SW480 (cell line): ENCODE measurements at places on chromosomes 2 and 18.

GRCh38 chr18:24254071-24254470 lies 115.2 kb downstream of the CABYR start:
- no peak for DNase-seq

DNA sequence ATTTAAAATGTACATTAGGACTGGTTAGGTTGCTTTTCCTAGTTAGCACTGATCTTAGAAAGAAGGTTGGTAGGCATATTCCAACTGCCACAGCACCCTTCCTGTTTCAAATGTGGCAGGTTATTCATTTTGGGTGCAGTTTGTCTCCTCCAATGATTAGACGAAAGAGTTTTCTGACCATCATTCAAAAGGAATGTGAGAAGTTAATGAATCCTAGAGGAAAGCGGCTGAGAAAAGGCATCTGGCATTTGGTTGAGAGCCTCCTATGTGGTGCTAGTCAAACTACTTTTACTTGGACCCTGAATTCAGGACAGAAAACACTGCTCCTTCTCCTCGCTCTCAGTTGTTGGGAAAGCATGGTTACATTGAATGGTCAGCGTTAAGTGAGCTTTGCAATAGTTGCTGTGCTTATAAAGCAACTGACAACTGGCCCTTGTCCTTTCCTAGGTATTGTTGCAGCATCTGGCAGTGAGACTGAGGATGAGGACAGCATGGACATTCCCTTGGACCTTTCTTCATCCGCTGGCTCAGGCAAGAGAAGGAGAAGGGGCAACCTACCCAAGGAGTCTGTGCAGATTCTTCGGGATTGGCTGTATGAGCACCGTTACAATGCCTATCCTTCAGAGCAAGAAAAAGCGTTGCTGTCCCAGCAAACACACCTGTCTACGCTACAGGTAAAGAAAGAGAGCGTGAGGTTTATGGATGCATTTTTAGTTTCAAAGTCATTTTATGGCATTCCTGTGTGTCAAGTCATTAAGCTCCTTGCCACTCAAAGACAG lies 6.1 kb downstream of the TGIF1 start:
- no peak for DNase-seq

GRCh38 chr2:236755278-236755840 lies 185.7 kb downstream of the ACKR3 start:
- no peak for DNase-seq

DNA sequence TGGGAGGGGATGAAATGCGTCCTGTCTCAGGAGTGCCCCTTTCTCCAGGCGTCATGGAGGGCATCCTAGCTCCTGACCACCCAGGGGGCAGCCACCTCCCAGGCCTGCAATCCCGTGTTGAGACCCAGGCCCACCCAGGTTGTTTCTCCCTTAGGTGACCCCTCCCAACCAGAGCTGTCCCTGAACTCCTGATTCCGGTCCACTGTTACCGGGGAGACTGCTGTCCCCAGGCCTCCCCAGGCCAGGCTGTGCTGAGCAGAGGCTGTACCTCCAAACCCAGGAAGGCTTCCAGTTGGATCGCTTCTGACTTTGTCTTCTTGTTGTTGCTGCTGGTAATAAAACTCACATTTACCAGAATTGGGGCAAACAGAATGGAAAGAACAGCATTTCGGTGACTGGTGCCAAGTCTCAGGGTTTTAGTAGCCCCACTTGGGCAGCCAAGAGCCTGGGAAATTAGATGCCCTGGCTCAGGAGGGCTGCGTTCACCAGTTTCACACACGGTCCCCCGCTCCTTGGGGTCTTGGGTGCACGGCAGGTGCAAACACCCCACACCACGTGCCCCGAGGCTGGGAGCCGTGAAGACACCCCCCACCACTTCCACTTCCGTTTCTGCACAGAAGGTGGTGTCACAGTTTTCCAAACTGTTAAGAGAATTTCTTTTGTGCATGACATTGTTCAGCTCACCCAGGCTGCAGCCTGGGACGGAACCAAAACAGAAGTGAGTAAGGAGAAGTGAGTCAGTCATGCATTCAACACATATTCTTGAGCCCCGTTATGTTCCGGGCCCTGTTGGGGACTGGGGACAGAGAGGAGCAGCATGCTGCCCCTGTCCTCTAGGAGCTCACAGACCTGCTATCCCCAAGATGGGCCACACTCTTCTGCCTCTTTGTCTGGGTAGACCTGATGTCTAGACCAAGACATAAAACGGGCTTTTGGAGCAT lies 29.4 kb downstream of the ITM2C start:
- no peak for DNase-seq

GRCh38 chr2:125259451-125259850 lies 1234.4 kb downstream of the CNTNAP5 start:
- DNase-seq, result no peak

- DNase-seq, result no peak
Observed at GRCh38 chr2:41626936-41627335, 420.9 kb upstream of the PKDCC start.

DNA sequence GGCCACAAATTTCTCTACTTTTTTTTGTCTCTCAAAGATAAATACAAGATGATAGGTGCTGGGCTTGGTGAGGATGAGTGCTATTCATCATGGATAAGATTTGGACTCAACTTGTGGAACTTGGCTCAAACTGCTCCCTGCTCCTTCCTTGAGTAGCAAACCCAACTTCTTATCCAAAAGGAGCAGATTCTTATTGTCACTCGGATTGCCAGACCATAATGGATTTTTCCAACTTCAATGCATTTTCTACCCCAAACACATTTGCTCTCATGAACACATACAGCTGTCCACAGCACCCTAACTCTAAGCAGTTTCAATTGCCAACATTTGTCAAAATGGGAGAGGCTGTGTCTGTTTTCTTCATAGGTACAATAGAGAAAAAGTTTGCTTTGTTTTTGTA lies 99.5 kb upstream of the APCDD1 start:
- DNase-seq, result no peak

- DNase-seq, result no peak
Observed at GRCh38 chr18:58813105-58813504, 51.6 kb upstream of the ZNF532 start.

GRCh38 chr2:144504218-144504641 lies 15.7 kb downstream of the ZEB2 start:
- DNase-seq, result no peak

DNA sequence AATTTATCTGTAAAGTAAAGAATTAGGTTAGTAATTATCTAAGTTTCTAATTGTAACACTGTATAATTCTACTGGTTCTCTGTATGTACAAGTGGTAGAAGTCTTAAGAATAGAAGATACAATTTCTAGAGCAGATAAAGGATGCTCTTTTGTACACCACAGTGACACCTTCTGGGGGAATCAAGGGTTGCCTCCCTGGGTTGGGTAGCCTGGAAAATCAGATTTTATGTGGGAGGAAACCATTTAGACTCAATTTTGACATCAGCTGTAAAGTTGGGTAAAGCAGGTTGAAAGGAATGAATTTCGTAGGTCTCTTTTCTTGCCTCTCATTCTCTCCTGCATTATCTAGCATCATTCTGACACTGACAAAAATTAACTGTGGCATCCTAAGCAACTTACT lies 354.8 kb downstream of the DCC start:
- DNase-seq, result no peak

DNA sequence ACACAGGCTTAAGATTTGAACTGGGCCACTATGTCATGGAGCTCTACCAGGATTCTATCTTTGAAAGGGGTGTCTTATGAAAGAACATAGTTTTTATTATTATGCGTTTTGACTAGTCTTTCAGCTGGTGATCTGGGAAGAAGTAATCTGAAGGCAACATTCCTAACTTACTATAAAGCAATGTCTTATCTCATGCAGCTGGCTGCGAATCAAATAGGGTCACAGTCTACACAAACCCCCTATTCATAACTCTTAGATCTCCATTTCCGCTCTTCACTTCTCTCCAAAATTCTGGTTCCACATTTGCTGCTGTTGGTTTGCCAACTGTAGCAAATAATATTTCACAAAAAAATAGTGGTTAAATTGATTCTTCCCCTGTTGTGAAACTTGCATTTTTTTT lies 813.3 kb downstream of the CNTNAP5 start:
- no peak for DNase-seq

- DNase-seq, result no peak
Observed at GRCh38 chr2:240136671-240137292, 677 bp upstream of the COPS9 start.

DNA sequence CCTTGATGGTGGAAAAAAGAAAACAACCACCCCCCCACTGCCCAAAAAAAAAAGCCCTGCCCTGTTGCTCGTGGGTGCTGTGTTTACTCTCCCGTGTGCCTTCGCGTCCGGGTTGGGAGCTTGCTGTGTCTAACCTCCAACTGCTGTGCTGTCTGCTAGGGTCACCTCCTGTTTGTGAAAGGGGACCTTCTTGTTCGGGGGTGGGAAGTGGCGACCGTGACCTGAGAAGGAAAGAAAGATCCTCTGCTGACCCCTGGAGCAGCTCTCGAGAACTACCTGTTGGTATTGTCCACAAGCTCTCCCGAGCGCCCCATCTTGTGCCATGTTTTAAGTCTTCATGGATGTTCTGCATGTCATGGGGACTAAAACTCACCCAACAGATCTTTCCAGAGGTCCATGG lies 28.0 kb downstream of the MAL start:
- DNase-seq, result peak; percentile 23

GRCh38 chr18:77062518-77063003 lies 70.0 kb downstream of the MBP start:
- peak; percentile 8 for DNase-seq

DNA sequence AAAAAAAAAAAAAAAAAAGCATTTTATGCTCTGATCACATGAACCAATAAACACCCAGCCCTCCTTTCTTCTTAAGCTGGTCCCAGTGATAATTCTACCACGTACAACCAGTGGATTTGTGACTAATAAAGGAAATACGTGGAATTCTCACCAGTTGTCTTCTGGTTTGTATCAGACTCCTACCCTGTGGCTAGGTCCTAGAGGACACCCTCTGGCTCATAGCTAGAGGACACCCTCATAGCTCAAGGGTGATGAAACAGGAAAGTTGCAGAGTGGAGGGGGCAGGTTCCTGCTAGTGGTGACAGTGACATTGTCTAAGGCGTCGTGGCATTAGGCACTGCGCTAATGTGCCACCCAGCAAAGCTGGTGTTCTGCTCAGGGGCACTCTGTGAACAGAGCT lies 167.8 kb downstream of the BCL11A start:
- DNase-seq, result no peak

- no peak for DNase-seq
Observed at GRCh38 chr18:73884868-73885267, 262.8 kb downstream of the FBXO15 start.

- no peak for DNase-seq
Observed at GRCh38 chr18:79383388-79384056, 12.2 kb upstream of the NFATC1 start.

- DNase-seq, result peak; percentile 66
Observed at GRCh38 chr2:100285691-100286090, 36.6 kb downstream of the LONRF2 start.

- no peak for DNase-seq
Observed at GRCh38 chr2:41851554-41851953, 196.3 kb upstream of the PKDCC start.

- DNase-seq, result no peak
Observed at GRCh38 chr2:32752205-32752604, 124.4 kb downstream of the TTC27 start.

DNA sequence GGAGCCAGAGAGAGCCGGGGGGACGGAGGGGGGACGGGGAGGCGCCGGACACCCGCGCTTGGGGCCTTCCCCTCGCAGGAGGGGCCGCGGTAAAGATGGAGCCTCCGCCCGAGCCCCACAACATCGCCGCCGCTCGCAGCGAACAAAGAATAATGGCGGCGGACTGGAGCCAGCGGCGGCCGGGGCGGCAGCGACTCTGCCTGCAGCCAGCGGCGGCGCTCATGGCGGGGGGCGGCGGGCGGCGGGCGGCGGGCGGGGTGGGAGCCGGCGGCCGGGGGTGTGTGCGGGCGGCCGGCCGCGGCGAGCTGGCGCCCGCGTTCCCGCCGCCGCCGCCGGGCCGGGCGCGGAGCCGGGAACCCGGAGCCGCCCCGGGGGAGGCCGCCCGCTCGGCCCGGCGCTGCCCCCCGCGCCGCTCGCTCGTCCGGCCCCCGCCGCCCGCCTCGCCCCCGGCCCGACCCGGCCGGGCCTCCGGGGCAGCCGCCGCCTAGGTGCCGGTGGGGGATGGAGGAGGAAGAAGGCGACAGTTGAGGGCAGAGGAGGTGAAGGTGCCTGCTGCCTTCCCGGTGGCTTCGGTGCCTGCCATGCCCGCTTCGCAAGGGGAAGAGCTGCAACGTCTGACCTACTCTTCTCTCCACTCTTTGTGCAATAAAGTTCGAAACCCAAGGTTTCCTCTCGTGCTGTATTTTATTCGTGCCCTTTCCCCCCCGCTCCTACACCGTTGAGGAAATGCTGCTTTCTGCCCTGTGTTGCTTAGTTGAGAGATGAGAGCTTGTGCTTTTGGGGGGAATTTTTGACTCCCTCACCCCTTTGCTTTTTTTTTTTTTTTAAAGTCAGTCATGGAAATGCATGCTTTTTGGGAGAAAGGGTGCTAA lies 634 bp downstream of the CREB1 start:
- DNase-seq, result peak; percentile 61

GRCh38 chr2:65075176-65075575 lies 19.0 kb downstream of the CEP68 start:
- DNase-seq, result no peak

DNA sequence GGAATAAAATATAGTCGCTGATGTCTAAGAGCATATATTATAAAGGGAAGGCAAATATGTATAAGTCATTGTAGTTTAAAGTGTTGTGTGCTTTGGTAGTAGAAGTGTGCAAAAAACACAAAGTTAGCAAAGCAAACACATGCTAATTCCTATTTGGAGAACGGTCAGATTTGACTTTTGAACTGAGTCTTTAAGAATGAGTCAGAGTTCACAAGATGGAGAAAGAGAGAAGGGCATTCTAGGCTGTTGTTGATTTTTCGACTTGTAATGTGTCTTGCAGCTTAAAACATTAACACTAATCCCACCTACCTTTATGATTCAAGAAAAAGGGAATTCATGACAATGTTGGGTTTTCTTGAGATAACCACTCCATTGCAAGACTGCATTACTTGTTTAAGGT lies 98.1 kb downstream of the CRIM1 start:
- no peak for DNase-seq

- DNase-seq, result no peak
Observed at GRCh38 chr18:11570073-11570588, 39.3 kb upstream of the SLC35G4 start.

- DNase-seq, result peak; percentile 67
Observed at GRCh38 chr18:46322411-46322891, 218.3 kb downstream of the HAUS1 start.

GRCh38 chr2:194452504-194452903 lies 1204.5 kb upstream of the SLC39A10 start:
- no peak for DNase-seq

DNA sequence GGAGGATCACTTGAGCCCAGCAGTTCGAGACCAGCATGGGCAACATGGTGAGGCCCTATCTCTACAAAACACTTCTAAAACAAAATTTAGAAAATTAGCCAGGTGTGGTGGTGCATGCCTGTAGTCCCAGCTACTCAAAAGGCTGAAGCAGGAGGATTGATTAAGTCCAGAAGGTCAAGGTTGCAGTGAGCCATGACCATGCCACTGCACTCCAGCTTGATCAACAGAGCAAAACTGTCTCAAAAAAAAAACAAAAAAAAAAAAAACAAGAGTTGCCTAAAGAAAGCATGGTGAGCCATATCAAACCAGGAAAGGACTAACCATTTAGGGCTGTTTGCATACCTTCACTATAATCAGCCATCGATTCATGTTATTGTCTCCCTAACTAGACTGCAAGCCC lies 4.5 kb downstream of the CLASP1 start:
- no peak for DNase-seq

GRCh38 chr2:69196327-69197117 lies 183.5 kb downstream of the ANTXR1 start:
- peak; percentile 6 for DNase-seq
